Renal pelvis (tissue), 12 donors: ENCODE measurements at places on chromosomes 1 and 21.

- peak; percentile 48 for DNase-seq
Observed at GRCh38 chr1:75615613-75616435, 4.9 kb upstream of the SLC44A5 start.

GRCh38 chr1:203178821-203179666 is 3.4 kb upstream of the MYBPH start:
- DNase-seq, result no peak

- no peak for DNase-seq
Observed at GRCh38 chr1:54800041-54800898, 853 bp downstream of the TTC22 start.

DNA sequence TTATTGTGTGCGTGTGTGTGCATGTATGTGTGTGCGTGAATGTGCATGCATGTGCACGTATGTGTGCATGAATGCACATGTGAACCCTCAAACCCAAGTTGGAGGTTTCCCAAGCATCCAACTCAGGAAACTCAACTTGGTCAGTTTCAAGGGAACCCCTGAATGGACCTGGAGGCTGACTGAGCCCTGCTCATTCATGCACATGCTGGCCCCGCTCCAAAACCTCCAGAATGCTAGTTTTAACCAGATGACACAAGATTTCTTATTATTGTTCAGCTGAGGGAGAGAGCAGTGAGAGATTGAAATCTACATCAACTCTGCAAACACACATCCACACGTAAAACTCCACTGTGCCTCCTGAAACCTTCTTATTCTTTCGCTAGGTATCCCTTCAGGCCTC is 104.4 kb downstream of the OMA1 start:
- peak; percentile 67 for DNase-seq

- no peak for DNase-seq
Observed at GRCh38 chr1:96741335-96741734, 19.8 kb downstream of the PTBP2 start.

DNA sequence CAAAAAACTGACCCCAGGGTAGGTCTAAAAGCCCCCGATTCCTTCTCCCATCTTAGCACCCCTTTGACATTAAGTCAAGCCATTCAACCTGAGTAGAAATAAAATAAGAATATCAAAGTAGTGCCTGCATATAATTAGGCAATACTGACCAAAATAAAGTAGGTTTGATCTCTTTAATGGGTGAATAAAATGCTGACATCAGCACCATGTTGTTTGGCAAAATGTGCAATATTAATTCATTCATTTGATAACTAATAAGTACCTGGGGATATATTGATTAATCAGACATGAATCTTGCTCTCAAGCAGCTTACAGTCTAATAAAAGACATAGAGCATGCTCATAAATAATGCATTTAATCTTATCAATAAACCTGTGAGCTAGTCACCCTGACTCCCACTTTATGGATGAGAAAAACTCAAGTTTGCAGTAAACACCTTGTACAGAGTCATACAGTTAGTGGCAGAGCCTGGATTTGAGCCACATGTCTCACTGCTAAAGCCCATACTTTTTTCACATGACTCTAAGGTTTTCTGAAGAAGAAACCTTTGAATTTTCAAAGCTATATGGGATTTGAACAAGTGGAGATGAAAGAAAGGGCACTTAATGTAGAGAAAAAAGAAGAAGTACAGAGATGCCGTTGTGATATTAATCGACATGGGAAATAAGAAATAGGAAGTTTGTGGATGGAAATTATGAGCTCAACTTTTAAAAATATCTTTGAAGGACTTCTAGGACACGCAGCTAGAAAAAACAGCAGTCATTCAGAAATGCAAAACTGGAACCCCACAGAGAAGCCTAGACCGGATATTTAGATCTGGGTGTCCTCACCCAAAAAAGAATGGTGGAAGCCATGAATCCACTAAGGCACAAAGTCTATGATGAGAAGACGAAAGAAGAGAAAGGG is 183.9 kb downstream of the TOMM20 start:
- DNase-seq, result no peak

- DNase-seq, result no peak
Observed at GRCh38 chr1:57091642-57092041, 125.8 kb upstream of the C8B start.

GRCh38 chr1:164914208-164914607 is 355.2 kb downstream of the PBX1 start:
- no peak for DNase-seq

DNA sequence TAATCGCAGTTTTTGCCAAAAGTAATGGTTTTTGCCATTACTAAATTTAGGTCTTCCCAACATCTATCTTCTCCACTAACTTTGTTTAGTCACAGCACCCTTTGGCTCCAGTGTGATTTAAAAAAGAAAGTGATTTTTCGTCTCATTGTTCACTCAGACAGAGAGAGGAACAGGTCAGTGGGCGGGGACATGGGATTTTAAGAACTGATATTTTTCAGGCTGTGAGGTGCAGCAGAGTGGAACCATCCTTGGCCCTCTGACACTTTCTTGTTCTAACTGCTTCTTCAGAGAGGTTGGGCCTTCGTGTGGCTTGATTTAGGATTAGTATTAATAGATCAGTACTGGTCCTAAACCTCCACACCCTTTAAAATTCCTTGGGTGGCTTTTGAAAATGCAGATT is 38.8 kb downstream of the CASQ2 start:
- DNase-seq, result no peak

- DNase-seq, result peak; percentile 54
Observed at GRCh38 chr1:19495799-19496526, 10.6 kb upstream of the CAPZB start.

- DNase-seq, result no peak
Observed at GRCh38 chr21:46151989-46152926, 3.1 kb downstream of the FTCD start.

GRCh38 chr1:6969106-6969505 is 183.9 kb downstream of the CAMTA1 start:
- DNase-seq, result no peak

DNA sequence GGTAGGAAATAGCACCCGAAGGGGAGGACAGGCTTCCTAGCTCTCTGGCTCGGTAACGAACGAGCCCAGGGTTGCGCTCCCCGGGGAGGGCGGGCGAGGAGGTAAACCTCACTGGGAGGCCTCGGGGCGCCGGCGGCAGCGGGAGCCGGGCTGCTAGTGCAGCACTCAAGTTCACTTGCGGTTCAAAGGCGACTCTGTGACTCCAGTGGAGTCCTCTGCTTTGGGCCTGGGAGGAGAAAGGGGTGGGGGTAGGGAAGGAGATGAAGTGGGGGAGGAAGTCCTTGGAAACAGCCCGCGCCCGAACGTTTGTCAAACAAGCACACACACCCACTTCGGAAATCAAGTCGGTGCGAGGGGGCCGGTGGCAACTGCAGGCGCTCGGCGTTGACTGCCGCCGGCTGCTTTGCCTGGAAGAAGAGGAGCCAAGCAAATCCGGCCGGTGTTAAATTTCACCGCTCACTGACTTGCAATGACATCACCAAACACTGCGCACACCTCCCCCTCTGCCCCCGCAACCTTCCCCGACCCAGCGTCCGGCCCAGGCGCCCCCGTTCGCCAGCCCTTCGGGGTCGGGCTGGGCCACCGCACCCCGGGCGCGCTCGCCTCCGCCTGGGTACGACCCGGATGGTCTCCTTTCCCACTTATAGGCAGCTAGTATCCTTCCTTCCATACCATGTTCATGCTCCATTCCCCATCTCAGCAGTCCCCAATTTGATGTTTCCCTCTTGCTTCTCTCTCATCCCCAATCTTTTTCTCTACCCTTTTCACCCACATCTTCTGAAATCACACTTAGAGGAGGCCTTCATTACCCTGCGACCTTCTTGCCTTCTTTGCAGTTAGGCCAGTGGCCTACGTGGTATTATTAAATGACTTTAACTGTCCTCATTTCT is at the start of gene COL24A1:
COL24A1 (minus strand) TSS at position 207 of the 890 bp plus-strand sequence. CDS start 376 bp downstream, outside the sequence.
- peak; percentile 77 for DNase-seq

DNA sequence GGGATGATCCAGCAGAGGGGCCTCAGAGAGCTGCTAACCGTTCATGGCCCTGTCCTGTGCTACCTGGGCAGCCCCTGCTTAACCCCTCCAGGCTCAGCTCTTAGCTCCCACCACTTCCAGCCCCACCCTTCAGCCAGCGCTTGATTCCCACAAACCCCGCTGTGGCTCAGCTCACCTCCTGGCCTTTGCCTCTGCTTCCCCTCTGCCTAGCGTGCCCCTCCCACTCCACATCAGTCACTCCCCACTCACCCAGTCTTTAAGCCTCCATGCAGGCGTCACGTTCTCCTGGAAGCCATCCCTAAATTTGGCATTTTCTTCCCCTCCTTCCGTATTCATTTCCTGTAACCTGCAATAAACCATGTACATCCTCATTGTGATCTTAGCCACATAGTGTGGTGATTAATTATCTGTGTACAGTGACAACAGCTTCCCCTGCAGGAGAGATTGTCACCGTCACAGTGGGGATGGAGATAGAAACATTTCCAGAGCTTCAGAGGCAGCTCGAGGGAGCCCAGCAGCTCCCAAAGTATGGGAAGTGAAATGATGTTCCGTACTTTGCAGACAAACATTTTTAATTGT is 65.5 kb downstream of the EPHB2 start:
- DNase-seq, result no peak

DNA sequence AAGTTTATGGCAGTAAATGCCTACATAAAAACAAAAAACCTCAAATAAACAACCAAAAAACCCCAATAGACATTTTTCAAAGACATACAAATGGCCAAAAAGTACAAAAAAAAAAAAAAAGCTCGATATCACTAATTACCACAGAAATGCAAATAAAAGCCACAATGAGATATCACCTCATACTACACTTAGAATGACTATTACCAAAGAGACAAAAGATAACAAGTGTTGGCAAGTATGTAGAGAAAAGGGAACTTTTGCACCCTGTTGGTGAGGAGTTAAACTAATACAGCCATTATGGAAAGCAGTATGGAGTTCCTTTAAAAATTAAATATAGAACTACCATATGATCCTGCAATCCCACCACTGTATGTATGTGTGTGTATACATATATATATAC is 21.1 kb downstream of the SLC25A24 start:
- no peak for DNase-seq

DNA sequence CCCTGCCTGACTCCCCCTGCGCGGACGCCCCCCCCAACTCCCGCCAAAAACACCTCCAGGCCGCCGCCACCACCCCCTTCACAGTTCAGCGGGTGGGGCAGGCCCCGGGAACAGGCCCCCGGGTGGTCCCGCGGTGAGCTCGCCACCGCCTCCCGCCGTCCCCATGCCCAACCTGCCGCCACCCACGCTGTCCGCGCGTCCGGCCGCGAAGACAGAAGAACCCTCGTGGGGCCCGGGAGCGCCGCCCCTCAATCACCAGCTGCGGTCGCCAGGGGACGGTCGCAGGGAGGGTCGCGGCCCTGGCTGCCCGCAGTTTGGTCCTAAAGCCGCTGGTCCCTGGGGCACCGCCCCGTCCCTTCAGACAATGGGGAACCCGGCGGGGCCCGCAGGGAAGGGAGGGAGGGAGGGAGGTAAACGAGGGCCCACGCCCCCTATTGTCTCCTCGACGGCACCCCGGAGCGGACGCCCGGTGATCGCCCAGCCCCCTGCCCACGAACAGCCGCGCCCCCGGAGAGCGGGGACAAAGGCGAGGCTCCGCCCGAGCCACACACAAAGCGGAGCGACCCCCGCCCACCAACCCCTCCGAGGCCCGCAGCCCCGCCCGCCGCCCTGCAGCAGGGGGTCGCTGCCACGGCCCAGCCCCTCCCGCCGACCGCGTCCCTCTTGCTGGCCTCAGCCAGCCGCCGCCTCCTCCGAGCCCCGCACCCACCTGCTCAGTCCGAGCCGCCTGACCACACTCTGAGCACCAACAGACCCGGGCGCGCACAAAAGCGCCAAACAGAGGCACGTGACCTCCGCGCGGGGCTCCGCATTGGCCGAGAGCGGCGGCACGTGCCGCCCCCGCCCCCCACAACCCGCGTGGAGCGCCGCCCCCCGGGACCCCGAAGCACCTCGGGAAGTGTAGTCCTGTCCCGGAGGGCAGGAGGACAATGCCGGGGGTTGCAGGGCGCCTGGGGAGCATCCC is at the start of gene STMN1:
STMN1 (minus strand) TSS at position 740 of the 964 bp plus-strand sequence. CDS start 1,743 bp downstream, outside the sequence.
- peak; percentile 96 for DNase-seq

GRCh38 chr1:177914603-177915002 is 55.3 kb downstream of the SEC16B start:
- DNase-seq, result no peak

DNA sequence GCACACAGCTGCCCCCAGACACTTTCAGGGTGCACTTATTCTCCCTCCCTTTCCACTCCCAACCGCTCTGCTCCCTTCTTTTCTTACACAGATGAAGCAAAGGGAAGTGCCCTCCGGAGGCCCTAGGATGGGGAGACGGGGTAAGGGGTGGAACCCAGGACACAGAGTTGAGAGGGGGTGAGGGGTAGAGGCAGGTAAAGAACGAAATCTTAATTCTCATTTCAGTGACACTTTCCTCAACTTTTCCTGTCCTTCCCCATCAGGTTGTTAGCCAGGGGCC is 12.8 kb downstream of the PLEKHO1 start:
- no peak for DNase-seq

DNA sequence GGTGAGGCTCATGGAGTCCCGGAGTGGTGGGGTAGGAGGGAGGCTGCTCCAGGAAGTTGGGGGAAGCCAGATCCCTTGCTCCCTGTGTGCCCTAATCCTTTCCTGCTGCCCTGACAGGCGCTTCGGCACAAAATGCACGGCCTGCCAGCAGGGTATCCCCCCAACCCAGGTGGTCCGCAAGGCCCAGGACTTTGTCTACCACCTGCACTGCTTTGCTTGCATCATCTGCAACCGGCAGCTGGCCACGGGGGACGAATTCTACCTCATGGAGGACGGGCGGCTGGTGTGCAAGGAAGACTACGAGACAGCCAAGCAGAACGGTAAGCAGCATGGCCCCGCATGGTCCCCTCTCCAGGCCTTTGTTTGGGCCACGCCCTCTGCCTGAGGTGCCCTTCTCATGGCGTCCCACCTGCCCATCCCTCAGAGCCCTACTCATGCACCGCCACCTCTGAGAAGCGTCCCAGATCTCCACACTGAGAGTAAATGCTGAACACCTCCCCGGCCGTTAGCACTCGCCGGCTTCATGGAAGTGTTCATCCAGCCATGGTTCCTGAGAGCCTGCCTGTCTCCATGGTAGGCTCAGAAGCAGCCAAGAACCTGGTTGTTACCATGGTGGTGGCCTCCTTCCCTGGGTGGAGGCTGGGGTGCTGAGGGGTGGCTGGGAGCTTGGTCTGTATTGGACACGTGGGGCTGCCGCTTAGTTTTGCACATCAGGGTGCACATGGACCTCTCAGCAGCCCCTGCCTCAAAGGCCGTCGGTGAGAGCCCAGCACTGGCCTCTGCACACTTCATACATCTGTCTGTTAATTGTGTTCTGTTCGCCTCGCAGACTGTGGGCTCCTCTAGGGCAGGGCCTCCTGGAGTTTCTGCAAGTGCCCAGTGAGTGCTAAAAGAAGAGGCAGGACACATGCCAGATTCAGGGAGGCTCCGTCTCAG is 36.5 kb downstream of the LHX4 start:
- no peak for DNase-seq

GRCh38 chr1:198160222-198160621 is 3.4 kb downstream of the NEK7 start:
- DNase-seq, result no peak

DNA sequence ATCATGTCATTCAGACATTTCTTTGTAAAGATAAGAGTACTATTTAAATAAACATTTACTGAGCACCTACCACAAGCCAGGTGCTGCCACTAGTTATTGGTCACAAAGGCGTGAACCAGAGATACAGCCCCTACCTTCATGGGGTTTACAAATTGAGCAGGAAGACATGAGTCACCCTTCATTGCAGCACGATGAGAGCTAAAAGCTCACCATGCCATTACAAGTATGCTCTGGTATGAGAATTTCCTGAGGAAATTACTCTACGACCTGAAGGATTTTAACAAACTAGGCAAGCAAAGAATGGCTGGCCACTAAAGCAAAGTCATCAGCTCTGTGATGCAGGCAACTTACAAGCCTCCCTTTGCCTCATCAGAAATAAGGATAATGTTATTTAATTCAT is 346.8 kb downstream of the BRINP2 start:
- DNase-seq, result no peak

GRCh38 chr1:201436393-201436792 is 14.9 kb upstream of the TNNI1 start:
- DNase-seq, result no peak
